ENCODE measurements at places on chromosomes 6 and 20.

DNA sequence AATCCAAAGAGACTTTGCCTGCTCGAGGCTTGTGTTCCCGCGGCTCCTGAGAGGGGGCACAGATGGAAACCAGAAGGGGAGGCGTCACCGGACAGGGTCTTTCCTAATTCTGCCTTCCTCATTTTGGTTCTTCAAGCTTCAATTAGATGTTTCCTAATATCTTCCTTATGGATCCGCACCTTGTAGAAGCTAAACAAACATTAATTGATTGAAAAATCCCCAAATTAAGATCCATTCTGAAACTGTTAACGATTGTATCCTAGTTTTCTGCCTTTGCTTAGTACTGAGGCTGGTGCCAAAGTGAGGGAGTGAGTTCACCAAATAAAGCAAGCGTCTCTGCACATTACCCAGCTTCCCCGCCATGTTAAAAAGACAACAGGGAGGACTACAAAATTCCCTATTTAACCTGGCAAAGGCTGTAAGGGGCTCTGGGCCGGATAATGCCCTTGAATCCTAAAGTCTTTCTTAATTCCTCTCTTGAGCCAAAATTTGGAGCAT is 123.2 kb downstream of the GPX5 start:
- no peak for DNase-seq

GRCh38 chr6:22271081-22271480 is 25.8 kb downstream of the PRL start:
- DNase-seq: no peak

- DNase-seq: no peak
These were observed 26.4 kb upstream of the FABP7 start for GRCh38 chr6:122753000-122753687.

GRCh38 chr6:4743062-4743461 is 33.1 kb upstream of the CDYL start:
- DNase-seq: no peak

GRCh38 chr20:57275813-57276212 is 9.4 kb upstream of the BMP7 start:
- no peak for DNase-seq

GRCh38 chr20:35902545-35902941 is 51.8 kb downstream of the SCAND1 start:
- no peak for DNase-seq

- no peak for DNase-seq
These were observed 13.3 kb upstream of the MAP7 start for GRCh38 chr6:136563386-136564152.

GRCh38 chr6:34201455-34202107 is 35.1 kb upstream of the HMGA1 start:
- no peak for DNase-seq

- DNase-seq: no peak
These were observed 33.2 kb upstream of the TTPAL start for GRCh38 chr20:44442298-44443070.

DNA sequence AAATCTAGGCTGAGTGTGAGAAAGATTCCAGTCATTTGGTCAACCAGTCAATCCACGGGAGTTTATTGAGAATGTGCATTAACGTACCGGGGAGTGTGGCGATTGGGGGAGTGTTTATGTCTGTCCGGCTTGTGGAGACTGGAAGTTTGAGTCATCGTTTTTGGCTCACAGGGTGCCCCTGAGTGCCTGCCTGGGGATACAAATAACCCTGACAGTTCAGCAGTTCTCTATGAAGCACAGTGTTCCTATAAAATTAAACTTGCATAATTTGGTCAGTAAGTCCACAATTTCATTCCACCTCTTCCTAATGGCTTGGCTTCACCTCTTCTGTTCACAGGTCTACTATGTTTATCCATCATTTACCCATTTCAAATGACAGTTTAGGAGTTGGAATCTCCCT is 72.6 kb upstream of the PLEKHG1 start:
- no peak for DNase-seq

- DNase-seq: no peak
These were observed 481.5 kb upstream of the HSF2 start for GRCh38 chr6:121917834-121918559.

- DNase-seq: no peak
These were observed 54.5 kb downstream of the TRMT11 start for GRCh38 chr6:126040826-126041225.

Data from stimulated activated CD8-positive, alpha-beta memory T cell treated with anti-CD3 and anti-CD28 coated beads, Interleukin-7, amount 100 ng/mL, for 1 hour (primary cell).